ENCODE measurements at places on chromosomes 1 and 21.

DNA sequence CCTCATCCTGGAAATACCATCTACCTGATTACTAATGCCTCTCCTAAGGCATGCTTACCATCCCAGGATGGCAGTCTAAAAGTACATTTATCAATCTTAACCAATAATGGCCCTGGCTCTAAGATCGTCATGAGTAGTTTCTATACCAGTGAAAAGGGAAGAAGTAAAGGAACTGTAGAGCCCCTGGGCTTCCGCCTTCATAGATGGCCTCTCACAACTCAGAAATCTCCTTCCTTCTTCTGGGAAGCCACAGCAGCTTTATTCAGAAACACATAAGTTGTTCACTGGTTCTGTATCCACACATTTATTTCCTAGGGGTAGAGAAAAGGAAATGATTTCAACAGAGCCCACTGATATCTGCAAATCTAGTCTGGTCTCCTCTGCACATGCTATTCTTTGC lies 41.0 kb upstream of the CD5L start:
- DNase-seq: no peak

- no peak for DNase-seq
These were observed 6.2 kb downstream of the KCNA3 start for GRCh38 chr1:110668549-110668948.

- no peak for DNase-seq
These were observed 21.3 kb downstream of the GPR137B start for GRCh38 chr1:236163463-236164153.

DNA sequence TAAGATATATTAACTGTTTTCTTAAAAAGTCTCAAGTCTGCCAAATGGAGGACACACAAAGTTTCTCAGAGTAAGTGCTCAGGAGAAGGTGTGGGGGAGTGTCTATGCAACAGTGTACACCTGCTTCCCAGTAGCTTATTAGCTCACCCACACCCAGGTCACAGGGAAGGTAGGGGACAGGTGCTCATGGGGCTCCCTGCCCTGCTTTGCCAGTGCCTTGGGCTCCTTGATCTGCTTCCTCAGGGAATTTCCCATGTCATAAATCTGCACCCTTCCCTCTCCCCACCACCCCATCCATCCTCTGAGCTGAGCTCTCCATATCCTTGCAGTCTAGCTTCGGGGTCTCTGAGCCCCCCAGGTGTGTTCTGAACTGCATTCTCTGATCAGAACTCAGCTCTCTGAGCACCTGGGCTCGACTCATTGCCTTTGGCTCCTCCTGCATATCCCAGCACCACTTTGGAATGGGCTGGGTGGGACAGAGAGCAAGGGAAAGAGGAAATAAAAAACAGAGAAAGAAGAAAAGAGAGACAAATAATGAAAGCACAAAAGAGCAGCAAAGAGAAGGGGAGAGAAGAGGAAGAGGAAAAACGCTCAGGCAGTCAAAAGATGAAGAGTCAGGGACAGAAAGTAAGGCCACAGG lies 87.0 kb upstream of the ATP1B1 start:
- DNase-seq: no peak

- DNase-seq: no peak
These were observed 306.2 kb downstream of the TTLL7 start for GRCh38 chr1:83692524-83693381.

- no peak for DNase-seq
These were observed 102.7 kb downstream of the RASAL2 start for GRCh38 chr1:178196631-178197030.

DNA sequence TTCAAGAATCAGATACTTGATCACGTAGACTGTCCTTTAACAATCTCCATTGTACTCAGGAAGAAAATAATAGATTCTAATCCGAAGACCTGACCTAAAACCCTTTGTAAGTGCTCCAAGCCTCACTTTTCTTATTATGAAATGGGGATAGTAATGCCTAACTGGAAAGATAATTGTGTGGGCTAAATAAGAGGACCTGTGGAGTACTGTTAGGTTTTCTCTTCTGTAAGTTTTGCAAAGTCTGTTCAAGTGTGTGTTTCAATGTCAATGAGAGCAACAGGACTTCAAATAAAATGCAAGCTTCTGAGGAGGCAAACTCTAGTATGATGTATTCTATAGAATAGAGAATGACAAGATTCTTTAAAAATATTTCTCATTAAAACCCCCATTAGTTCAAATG lies 348.6 kb downstream of the USP25 start:
- DNase-seq: no peak

DNA sequence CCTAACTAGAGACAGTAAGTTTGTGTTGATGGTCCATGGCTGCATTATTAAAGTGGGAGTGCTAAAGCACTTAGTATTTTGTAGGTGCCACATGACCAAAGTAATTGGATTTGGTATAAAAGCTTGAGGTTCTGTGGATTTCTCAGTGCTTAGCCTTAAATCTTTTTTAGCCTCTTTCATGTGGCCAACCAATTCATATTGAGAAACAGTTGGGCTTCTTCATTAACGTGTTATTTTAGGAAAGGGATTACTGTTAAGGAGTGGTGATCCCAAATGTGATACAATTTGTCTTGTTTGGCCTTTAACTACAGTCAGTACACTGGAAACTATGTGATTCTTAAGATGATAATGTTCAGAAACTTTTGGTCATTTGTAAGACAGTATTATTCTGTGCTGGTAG lies 25.5 kb downstream of the MAN1A2 start:
- no peak for DNase-seq

DNA sequence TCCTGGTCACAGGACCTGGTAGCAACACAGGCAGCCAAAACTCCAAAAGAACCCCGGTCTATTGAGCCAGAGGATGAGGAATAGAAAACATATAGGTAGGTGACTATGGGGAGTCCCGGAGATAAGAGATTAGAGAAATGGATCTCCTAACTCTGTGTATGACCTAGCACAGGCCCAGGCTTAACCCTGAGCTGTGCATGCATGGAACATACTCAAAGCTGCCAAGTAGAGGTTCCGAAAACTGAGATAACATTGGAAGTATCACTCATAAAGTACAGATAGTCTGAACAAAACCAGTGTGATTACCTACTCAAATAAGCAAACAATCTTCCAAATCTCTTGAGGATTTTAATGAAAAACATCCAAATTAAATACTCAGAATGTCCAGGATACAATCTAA lies 31.5 kb upstream of the PRDX6 start:
- DNase-seq: no peak

DNA sequence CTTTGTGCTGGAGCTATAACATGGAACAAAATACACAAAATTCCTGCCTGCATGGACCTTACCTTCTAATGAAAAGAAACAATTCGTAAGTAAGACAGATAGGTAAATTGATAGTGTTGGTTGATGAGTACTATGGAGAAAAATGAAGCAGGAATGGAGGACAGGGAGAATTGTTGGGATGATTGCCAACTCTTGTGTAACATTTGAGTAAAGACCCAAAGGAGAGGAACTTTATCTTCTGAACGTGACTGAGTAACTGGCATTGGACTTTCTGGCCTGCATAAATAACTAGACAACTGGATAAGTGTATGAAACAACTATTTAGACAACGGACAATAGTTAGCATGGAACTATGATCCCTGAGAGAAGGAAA lies 6.8 kb upstream of the EFCAB14 start:
- DNase-seq: no peak

GRCh38 chr1:199725002-199725565 lies 302.4 kb upstream of the NR5A2 start:
- DNase-seq: no peak

GRCh38 chr1:224251741-224252146 lies 68.7 kb downstream of the DEGS1 start:
- no peak for DNase-seq

DNA sequence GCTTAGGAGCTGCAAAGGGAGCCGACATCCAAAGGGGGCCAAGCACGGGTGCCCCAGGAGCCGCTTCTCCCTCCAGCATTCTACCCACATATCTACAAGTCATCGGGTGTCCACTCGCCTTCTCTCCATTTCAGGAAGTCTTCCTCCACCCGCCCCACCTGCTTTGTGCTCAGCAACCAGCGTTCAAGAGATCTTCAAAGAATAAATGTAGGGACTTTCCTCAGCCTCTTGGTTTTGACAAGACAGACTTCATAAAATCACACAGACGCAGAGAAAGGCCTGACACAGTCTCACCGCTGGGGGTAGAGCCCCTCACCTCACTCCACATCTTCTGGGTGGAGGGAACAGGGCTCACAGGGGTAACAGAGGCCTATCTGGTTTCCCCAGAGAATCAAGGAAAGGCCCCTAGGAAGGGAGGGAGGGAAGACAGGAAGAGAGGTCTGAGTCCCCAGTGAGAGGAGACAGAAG lies 49.5 kb downstream of the SSBP3 start:
- peak; percentile 9 for DNase-seq

DNA sequence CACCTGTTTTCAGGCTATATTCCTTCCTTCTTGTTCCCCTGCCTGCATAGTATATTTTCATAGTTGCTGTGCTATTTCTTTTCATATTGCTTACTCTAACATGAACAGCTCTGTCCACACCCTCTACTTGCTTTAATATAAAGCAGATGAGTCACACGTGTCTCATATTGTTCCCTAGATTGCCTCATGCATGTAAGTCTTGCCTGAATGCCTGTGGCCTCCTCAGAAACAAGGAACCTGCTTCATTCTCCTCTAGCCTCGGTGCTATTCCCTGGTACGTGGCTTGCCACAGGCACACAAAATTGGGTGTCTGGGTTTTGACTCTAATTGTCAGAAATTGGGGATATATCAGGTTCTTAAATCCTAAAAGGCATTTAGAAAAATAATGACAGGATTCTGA lies 16.5 kb upstream of the PKP1 start:
- DNase-seq: no peak

- DNase-seq: no peak
These were observed 33.6 kb downstream of the TYW3 start for GRCh38 chr1:74766579-74766978.

DNA sequence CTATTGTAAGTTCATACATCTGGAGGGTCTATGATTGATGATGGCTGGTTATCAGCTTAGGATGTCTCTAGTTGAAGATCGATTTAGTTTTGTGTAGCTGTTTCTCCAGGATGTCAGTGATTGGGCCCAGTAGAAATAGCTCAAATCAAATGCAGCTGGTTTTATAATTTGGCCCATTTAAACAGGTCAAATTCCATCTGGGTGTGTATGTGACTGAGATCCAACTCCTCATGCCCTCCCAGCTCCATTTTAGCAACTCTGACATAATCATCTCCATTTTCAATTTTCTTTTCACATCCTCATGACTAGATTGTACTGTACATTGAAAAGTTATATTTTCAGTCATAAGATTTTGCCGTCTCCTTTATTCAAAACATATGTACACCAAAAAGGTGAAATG lies 99.2 kb downstream of the TPR start:
- DNase-seq: no peak

- DNase-seq: no peak
These were observed 26.9 kb upstream of the ACTL8 start for GRCh38 chr1:17728123-17728712.

GRCh38 chr1:205335692-205336091 lies 14.1 kb upstream of the NUAK2 start:
- DNase-seq: peak; percentile 72

GRCh38 chr1:153572569-153573015 lies 6.9 kb upstream of the S100A2 start:
- peak; percentile 45 for DNase-seq

DNA sequence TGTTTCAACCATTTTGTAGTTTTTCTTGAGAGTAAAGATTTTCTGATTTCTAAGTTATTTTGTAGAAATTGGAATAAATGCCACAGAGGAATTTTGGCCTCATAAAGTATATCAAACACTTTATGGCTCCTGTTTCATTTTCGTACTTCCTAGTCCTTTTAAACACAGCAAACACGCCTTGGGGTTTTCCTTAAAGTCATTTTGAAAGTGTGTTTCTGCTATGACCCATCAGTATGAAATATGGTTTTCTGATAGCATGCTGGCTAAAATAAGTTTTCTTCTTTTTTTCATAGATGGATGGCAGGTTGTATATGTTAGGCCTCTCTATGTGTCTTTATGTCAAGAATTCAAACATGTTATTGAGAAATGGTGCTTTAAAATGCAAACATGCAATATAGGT lies 940.1 kb upstream of the TMPRSS15 start:
- DNase-seq: no peak

DNA sequence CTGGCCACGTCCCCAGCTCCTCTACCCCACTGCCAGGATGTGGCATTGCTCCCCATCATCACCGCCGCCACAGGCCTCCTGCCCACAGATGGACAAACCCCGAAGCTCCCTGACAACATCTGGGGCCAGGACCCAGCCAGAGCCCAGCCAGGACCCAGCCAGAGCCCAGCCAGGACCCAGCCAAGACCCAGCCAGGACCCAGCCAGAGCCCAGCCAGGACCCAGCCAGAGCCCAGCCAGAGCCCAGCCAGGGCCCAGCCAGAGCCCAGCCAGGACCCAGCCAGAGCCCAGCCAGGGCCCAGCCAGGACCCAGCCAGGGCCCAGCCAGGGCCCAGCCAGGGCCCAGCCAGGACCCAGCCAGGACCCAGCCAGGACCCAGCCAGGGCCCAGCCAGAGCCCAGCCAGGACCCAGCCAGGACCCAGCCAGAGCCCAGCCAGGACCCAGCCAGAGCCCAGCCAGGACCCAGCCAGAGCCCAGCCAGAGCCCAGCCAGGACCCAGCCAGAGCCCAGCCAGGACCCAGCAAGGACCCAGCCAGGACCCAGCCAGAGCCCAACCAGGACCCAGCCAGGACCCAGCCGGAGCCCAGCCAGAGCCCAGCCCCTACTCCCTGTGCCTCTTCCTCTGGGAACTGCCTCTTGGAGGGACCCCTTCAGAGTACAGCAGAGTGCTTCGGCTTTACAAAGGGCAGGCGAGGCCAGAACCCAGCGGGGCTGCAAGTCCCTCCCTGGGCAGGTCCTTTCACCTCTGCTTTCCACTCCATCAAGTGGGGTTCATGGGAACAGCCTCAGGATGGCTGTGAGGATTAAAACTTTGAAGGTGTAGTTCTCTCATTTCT lies 43.7 kb downstream of the DISP3 start:
- DNase-seq: no peak

DNA sequence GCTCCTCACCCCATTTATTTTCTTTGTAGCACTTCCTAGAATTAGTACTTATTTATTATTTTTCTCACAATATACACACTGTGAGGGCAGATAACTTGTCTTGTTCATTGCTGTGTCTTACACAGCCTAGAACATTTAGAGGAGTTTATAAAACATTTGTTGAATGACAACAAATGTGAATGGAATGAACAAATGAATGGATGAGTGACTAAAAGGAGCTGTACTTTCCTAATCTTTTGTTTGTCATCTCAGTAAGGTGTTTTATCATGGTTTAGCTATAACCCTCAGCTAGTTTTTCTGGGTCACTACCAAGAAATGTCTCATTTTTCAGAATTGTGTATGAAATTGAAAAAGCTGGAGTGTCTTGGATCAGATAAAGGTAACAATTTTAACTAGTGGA lies 239.3 kb upstream of the KCNK2 start:
- DNase-seq: no peak
